ENCODE measurements at places on chromosomes 7 and 10.

- DNase-seq: no peak
Measured at GRCh38 chr7:3806516-3806915, 505.5 kb downstream of the SDK1 start.

- DNase-seq: no peak
Measured at GRCh38 chr10:101388676-101389276, 34.8 kb downstream of the BTRC start.

DNA sequence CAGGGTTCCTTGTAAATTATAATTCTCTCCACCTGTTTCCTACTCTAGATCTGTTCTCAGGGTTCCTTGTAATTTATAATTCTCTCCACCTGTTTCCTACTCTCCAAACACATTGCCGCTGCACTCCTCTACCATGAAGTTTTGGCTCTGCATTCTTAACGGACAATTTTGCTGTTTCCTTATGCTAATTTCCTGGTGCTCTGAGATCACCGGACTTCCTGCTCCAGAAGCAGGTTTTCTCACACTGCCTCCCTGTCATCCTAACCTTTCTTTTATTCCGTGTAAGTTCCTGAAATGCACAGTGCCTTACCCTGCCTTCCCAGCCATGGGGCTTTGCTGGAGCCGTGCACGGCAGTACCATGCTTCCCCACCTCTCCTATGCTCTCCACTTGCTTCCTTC, 256.8 kb downstream of the PLXNA4 start:
- no peak for DNase-seq

GRCh38 chr10:96860631-96861277, 28.7 kb downstream of the LCOR start:
- no peak for DNase-seq

- DNase-seq: no peak
Measured at GRCh38 chr10:4229106-4229505, 444.1 kb upstream of the KLF6 start.

DNA sequence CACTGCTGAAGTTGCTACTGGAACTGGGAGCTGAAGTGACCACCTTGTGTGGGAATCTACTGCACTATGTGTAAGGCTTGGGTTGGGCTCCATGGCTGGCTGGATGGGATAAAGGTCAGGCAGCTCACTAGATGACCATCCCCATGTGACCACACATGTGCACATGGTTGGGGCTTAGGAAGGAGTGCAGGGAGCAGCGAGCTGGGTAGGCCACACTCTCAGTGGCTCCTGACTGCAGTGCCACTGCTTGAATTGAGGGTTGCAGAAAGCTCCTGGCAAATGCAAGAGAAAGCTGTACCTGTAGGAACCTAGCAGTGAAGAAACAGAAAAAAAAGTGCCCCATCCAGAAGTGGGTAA, 47.5 kb upstream of the AMPH start:
- DNase-seq: no peak

GRCh38 chr7:68063171-68063570, 1066.5 kb downstream of the TYW1 start:
- DNase-seq: no peak

DNA sequence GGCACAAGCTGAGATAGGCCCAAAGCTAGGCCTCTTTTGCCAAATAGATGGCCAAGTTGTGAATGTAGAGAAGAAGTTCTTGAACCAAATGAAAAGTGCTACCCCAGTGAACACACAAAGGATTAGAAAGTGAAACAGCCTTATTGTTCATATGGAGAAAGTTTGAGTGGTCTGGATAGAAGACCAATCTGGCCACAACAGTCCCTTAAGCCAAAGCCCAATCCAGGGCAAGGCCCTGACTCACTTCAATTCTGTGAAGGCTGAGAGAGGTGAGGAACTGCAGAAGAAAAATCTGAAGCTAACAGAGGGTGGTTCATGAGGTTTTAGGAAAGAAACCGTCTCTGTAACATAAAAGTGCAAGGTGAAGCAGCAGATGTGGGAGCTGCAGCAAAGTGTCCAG, 18.7 kb upstream of the ATP6V0A4 start:
- no peak for DNase-seq

DNA sequence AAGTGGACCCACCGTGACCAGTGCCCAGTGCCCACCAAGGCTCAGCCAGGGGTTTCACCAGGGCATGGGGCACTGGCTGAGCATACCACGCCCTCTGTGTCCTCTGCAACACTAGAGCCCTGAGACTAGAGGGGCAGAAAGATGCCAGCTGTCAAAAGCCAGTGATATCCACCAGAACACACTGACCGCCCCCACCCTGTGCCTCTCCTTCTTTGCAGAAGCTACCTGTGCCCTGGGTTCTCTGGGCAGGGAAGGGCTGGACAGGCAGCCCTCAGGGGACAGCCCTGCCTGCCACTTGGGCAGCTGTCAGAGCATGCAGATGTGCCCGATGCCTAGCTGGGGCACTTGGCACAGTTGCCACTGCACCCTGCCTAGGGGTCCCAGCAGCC, 494 bp downstream of the VSIR start:
- no peak for DNase-seq

DNA sequence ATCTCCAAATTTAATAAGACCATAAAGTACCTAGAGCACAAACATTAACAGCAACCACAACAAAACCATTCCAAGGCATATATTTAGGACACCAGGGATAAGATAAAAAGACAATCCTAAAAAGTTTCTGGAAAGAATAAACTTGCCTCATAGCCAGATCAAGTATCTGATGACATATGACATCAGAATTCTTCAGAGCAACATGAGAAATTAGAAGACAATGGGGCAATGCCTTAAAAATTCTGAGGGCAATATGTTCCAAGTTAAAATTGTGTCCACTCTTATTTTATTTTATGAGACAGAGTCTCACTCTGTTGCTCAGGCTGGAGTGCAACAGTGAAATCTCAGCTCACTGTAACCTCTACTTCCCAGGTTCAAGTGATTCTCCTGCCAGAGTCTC, 2.8 kb downstream of the EFCAB10 start:
- no peak for DNase-seq

DNA sequence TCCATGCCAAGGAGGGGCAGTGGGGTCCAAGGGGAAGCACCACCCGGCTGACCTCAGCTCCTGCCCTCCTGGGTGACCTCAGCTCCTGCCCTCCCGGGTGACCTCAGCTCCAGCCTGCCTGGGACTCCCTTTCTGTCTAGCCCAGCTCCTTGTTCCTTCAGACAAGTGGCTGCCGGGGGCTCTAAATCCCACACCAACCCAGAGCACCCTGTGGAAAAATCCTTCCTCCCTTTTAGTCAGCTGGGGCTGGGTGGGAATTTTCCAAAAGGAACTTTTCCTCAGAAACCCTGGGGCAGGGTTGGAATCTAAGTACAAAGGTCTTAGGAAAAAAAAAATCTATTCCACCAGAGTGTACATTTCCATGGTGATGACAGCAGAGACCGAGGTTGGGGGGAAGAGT, 36.3 kb downstream of the AKR1B1 start:
- no peak for DNase-seq

DNA sequence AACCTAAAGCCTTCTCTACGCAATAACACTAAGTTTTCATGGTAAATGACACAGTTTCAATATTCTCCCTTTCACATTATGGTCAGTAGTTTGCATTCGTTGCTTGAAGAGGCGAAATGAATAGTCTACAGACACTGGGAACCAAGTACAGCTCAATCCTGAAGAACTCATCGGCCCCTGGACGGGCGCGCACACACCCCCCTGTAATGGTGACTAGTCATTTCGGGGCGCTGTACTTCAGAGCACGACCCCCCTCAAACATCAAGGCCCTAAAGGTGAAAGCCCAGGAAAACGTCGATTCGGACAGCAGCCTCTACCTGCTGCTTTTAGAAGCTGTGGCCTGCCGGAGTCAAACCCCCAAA, 1.0 kb downstream of the NT5C2 start:
- no peak for DNase-seq

DNA sequence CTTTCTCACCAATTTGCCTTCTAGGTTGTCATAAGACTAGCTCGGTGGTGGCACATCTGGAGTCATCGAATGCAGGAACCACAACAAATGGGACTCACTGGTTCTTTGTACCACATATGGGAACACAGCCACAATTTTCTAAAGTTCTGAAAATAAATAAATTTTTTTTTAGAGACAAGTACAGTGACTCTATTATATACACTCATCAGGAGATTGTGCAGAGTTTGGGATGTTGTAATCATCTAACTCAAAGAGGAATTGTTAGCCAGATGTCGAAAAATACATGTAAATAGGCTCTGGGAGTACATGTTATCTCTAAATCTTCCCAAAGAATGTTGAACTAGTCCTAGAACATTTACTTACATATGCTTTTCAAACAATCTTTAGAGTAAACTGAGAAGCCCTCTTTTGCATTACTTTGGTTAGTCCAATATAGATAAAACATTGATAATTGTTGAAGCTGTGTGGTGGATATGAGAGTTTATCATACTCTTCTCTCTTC, 19.6 kb upstream of the SEPTIN7 start:
- DNase-seq: no peak

- no peak for DNase-seq
Measured at GRCh38 chr7:78510580-78511188, 712.1 kb downstream of the PHTF2 start.

GRCh38 chr7:127751490-127752448, 99.8 kb downstream of the SND1 start:
- no peak for DNase-seq

DNA sequence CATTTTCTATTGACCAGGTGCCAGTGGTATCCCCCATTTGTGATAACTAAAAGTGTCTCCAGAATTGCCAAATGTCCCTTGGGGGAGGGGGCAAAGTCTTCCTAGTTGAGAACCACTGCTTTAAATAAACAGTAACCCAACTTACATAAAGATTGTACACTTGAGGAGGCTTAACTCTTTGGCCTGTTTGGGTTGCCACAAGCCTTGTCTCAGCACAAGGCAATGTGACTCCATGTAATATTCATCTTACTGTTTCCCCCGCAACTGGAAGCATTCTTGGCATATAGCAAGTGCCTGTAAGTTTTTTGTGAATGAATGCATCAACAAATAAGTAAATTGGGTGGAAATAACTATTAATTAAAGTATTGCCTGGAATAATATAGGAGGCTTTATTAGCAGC, 108.3 kb downstream of the ANK3 start:
- no peak for DNase-seq

DNA sequence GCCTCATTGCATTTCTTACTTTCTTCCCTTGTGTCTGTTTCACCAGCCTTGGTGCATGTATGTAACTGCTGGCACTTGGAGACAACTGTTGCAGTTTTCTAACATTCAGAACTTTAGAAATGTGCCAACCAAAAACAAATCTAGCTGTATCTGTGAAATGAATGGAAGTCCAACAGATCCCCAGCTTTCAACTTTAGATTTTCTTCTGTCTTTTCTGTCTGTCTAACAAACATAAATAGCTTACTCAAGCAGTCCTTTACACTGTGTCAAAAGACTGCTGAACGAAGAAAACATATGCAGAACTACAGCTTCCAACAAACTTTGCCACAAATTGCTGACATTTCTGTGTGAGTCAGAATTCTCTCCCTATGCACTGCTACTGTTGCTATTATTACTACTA, 30.9 kb downstream of the SORCS1 start:
- no peak for DNase-seq

GRCh38 chr7:23234569-23235296, 11.8 kb upstream of the GPNMB start:
- DNase-seq: no peak

DNA sequence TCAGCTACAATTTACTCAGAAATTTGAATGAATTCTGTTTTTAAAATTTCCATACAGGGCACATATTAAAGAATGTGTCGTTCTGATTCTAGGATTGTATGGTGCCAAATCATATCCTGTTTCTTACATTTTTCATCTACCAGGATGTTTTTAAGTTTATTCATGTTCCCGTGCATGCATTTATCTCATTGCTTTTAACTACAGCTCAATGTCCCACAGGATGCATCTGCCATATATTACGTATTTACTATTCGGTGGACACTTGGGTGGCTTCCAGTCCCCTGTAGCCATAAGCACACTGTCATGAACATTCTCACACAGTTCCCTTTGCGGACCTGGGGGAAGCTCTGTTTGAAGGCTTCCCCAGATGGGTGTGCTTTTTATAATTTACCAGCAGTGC, 122.3 kb downstream of the CCDC71L start:
- no peak for DNase-seq

Data from GDM1 (cell line).